ENCODE measurements at places on chromosomes 2 and 18.

DNA sequence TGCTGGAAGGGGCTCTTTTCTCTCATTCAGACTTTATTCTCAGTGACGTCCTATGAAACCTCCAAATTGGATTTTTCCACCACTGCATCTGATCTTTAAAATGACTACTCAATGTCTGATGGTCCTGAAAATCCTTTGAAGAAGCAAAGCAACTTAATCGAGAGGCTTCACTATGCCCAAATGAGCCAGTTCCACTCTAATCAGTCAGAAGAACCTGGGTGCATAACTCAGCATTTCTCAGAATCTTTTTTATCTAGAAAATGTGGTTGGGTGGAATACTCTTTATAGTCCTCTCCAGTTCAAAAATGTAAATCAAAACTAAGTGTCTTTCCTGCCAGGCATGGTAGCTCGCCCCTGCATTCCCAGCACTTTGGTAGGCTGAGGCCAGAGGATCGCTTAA is 60.7 kb downstream of the PRELID3A start:
- no peak for DNase-seq

- DNase-seq: no peak
Observed at GRCh38 chr2:15391751-15392150, 169.4 kb downstream of the NBAS start.

- DNase-seq: no peak
Observed at GRCh38 chr2:186903216-186903615, 54.2 kb upstream of the ZSWIM2 start.

- no peak for DNase-seq
Observed at GRCh38 chr2:160324161-160324800, 124.2 kb upstream of the ITGB6 start.

- no peak for DNase-seq
Observed at GRCh38 chr2:181698223-181698622, 17.9 kb upstream of the NEUROD1 start.

DNA sequence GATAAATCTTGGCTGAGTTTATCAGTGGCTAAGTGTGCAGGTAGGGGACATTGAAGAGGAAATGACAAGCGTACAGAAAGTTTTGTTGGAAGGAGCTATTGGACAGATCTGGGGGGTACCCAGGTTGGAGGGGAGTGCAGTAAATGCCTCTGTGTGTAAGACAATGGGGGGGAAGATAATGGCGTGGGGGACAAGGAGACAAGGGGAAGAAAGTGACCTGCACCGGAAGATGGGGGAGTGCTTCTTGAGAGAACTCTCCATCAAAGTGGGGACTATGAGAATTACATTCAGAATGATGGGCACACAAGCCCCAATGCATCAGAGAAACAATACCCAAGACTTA is 190.0 kb downstream of the ALPK2 start:
- DNase-seq: no peak

- no peak for DNase-seq
Observed at GRCh38 chr18:28606686-28607085, 429.8 kb upstream of the CDH2 start.

- no peak for DNase-seq
Observed at GRCh38 chr2:139175510-139175909, 395.3 kb upstream of the NXPH2 start.

- no peak for DNase-seq
Observed at GRCh38 chr2:237698358-237698694, 70.9 kb downstream of the LRRFIP1 start.

DNA sequence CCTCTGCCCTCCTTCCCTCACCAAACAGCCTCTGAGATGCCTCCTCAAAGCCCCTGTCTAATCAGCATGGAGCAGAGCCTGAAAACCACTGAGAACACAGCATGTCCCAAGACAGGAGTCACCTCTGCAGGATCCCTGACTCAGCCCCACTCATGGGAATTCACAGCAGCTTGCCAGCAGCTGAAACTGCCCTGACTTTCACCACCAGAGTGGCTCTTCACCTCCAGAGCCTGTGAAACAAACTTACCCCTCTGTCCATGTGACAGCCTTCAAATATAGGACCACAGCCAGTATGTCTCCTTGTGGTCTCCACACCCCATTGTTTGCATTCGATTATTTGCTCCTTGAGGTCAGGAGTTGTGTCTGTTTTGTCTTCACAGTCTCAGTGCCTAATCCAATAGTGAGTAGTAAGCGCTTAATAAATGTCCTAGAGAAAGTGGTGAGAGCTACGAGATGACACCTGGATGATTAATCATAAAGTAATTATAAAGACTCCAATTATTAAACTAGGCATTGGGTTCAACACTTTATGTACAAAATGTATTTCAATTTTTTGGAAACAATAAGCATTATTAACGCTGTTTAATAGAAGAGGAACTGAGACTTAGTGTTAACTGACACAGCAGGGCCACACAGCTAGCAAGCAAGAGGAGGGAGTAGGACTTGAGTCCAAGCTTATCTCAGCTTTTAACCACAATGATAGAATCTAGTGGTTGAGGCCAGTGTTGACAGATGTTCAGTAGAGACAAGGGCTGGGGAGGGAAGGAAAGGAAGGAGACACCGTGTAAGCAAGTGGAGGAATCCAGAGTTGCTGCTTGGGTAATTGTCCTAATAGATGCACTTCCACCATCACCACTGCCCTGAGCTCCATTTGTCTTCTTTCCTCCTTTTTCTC is 358.7 kb upstream of the TNP1 start:
- no peak for DNase-seq

GRCh38 chr2:136008205-136008865 is 22.9 kb upstream of the DARS1 start:
- DNase-seq: peak; percentile 47

- DNase-seq: no peak
Observed at GRCh38 chr2:223056701-223057418, 4.9 kb downstream of the KCNE4 start.

DNA sequence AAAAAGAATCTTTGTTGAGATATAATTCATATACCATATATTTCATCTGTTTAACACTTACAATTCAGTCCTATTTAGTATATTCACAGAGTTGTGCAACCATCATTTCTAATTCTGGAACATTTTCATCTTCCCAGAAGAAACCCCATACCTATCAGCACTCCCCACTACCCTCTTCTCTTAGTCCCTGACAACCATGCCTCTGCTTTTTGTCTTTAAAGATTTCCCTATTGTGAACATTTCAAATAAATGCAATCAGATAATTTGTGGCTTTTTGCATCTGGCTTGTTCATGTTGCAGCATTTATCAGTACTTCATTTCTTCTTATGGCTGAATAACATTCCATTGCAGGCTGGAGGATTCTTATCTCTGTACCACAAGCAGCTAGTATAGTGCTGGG is 305.9 kb upstream of the MEX3C start:
- DNase-seq: no peak

DNA sequence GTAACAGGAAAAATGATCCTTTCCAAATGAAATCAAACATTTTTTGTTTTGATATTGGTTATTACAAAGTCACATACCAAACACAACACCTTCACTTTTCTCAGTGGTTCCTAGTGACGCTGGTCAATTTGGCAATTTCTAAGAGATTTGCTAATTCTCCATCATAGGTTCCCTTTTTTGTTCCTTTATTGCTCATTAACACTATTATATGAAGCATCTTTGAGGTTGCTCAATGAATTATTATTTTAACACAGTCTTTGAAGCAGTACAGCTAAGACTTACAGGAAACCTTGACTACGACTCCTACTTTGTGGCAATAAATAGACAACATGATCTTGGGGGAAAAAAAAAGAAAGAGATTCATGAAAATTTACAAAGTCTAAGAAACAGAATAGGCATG is 152.2 kb upstream of the VRK2 start:
- no peak for DNase-seq

- no peak for DNase-seq
Observed at GRCh38 chr2:122333932-122334331, 578.5 kb downstream of the TSN start.

DNA sequence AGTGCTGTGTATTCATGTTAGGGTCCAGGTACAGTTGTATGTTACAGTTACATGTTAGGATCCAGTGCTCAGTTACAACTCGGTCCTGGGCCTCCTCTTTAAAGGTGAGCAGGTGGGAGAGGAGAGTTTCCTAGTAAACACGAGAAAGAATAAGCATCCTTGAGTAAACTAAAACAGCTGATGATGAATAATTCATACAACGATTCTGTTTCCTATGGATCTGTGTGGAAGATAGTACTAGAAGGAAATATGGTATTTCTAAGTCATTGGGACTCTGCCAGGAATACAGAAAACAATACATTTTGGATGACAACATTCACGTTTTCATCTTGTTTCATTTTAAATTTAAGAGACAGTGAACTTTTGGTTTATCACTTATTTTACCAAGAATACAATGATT is 29.5 kb downstream of the SNTG2 start:
- DNase-seq: no peak

- DNase-seq: no peak
Observed at GRCh38 chr2:25400169-25400568, 58.4 kb upstream of the DNMT3A start.

- DNase-seq: no peak
Observed at GRCh38 chr2:212745359-212745758, 206.8 kb upstream of the ERBB4 start.

GRCh38 chr2:210899131-210899530 is 342.7 kb downstream of the CPS1 start:
- DNase-seq: no peak

- no peak for DNase-seq
Observed at GRCh38 chr2:2324119-2324518, 7.0 kb downstream of the MYT1L start.

GRCh38 chr2:66428986-66429612 is 5.8 kb upstream of the MEIS1 start:
- no peak for DNase-seq

- no peak for DNase-seq
Observed at GRCh38 chr18:28366676-28367075, 189.7 kb upstream of the CDH2 start.

GRCh38 chr2:231409776-231410175 is 14.3 kb downstream of the B3GNT7 start:
- no peak for DNase-seq

DNA sequence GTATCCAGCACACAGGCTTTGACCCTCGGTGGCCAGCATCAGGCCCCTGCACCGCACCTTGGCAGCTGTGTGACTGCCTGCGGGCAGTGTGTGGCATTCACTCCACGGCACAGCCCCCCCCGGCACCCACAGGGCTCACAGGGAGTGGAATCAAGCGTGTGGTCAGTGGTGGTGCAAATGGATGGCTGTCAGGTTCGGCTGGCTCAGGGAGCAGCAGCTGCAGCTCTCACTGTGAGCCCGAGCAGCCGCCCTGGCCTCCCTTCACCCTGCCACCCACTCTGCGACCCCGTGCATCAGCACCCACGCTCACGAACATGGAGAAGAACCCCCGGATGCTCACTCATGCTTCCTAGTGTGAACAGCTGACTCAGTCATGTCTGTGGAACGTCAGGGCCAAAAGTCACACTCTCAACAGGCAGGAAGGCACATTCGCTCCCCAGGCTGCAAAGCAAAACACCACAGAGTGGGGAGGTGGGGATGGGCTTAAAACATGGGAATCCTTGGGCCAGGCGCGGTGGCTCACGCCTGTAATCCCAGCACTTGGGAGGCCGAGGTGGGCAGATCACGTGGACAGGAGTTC is 41.5 kb upstream of the GPC1 start:
- no peak for DNase-seq

GRCh38 chr2:11196246-11196645 is 41.0 kb downstream of the SLC66A3 start:
- no peak for DNase-seq

DNA sequence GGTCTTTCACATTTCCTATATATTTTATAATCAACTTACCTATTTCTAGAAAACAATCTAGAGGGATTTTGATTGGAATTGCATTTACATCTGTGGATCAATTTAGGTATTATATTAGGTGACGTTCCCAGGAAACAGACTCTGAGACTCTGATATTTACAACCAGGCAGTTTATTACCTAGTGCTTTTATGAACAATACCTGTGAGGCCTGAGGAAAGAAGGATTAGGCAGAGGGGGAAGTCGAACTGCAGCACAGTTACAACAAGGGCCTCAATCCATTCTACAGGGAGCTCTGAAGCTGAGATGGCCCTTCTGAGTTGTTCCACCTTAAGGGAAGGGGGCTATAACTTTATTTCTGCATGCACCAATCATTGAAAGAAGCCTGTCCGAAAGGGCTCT is 206.9 kb downstream of the MYO1B start:
- no peak for DNase-seq

- DNase-seq: no peak
Observed at GRCh38 chr2:203782262-203782976, 76.0 kb downstream of the CD28 start.

DNA sequence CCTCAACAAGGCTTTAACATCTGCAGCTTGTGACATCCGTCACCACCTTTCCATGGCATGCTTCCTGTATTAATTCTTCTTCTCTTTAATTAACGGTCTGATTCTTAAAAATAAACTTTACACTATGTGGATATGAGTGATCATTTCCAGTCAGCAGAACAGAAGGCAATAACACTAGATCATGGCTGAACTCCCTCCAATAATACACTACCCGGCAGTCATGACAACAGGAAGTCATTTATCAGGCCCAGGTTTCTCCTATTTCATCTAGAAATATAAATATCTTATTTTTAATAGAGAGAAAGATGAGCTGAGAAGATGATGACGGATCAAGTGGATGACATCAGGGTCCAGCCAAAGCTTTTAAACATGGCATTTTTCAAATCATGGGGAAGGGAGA is 792.2 kb downstream of the SLC4A3 start:
- DNase-seq: no peak

DNA sequence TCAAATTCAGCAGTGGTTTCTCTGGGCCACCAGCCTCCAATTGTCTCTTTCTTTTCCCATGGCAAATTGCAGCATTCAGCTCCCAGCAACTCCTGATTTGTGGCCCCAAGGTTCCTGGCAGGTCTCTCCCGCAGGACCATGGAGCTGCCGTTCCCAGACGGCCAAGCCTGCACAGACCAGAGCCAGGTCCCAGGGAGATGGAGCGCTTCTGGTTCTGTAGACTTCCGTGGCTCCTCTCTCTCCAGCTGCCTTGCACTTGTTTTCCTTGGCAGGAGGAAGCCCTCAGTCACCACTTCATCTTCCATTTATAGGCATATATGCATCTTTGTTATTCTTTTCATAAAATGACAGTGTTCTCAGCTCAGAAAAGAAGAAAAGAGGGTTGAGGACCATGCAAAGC is 21.7 kb downstream of the TNP1 start:
- DNase-seq: no peak

DNA sequence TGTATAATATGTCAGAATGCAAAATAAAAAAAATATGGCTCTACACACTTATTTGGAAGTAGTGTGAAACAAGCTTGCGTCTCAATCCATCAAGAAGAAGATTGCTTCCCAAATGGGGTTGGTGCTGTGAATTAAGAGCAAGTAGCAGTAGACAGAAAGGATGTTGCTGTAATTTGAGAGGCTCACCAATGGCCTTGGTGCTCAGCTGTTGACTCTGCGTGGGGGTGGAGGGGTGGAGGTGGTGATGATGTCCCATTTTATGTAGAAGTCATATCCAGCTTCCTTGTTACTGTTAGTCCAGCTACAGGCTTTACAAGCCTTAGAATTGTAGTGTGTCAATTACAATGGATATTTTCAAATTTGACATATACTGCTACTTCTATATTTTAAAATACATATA is 223.4 kb upstream of the RND3 start:
- DNase-seq: no peak

Measured in stimulated activated CD8-positive, alpha-beta memory T cell treated with anti-CD3 and anti-CD28 coated beads, Interleukin-7, amount 100 ng/mL, for 48 hours (primary cell).